Stimulated activated CD4-positive, alpha-beta T cell treated with anti-CD3 and anti-CD28 coated beads, Interleukin-12 subunit alpha, Interleukin-12 subunit beta, amount 100 ng/mL, for 24 hours (primary cell): ENCODE measurements at places on chromosomes 2 and 18.

DNA sequence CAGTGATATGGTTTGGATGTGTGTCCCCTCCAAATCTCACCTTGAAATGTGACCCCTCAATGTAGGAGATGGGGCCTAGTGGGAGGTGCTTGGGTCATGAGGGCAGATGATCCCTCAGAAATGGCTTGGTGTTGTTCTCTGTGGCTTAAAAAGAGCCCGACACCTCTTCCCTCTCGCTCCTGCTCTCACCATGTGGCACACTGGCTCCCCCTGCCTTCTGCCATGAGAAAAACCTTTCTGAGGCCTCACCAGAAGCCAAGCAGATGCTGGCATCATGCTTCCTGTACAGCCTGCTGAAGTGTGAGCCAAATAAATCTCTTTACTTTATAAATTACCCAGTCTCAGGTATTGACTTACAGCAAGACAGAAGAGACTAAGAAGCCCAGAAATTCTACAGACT is 357.1 kb downstream of the NRXN1 start:
- DNase-seq = no peak

DNA sequence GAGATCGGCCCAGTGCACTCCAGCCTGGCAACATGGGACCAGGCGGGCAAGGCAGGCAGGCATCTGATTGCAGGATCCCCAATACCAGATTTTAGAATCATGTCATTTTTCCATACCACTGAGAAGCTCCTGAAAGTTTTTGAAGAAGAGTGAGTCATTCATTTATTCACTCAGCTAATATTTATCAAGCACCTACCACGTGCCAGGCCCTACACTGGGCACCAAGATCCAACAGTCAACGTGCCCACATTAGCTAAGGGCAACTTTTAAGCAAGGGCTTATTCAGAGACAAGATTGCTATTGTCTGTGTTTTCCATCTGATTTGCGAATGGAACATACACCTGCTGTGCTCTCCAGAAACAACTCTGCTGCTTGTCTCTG is 126.8 kb upstream of the LGALSL start:
- no peak for DNase-seq

DNA sequence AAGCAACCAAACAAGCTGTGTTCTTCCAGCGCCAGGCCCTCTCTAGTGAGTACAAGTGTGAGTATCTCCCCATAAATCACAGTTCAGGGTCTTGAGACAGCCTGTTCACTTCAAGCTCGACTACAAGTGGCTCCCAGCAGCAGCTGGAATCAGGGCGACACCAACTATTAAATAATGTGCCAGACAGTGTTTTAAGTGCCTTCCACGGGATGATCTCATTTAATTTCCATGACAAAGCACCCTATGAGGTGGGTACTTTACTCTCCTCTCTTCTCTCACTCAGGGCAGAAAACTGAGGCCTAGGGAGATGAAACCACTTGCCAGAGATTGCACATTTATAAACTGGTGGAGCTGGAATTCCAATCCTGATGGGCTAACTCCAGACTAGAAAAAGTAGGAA is 2.6 kb upstream of the FAM136A start:
- DNase-seq = no peak

- DNase-seq = no peak
These were observed 182.5 kb downstream of the ANKRD44 start for GRCh38 chr2:197128126-197128525.

DNA sequence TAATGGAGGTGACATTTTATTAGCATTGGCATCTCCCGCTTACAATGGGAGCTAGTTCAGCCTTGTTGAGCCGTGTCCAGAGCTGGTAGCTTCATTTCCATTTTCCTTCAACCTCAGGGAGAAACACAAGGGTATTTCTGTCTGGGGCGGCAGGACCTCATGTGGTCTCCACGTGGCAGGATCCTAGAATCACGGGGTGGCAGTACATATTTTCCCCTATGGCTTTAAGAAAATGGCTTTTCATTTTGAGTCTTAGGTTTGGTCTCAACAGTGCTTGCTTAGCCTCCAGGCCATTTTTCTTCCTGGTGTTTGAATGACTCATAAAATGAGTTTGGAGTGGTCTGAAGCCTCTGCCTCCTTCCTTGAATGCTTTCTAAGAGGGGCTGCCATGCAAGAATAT is 20.3 kb downstream of the CABLES1 start:
- no peak for DNase-seq

- no peak for DNase-seq
These were observed 79.2 kb downstream of the KIAA2012 start for GRCh38 chr2:202152104-202152715.

GRCh38 chr2:161991991-161992390 is 82.0 kb downstream of the DPP4 start:
- DNase-seq = no peak

DNA sequence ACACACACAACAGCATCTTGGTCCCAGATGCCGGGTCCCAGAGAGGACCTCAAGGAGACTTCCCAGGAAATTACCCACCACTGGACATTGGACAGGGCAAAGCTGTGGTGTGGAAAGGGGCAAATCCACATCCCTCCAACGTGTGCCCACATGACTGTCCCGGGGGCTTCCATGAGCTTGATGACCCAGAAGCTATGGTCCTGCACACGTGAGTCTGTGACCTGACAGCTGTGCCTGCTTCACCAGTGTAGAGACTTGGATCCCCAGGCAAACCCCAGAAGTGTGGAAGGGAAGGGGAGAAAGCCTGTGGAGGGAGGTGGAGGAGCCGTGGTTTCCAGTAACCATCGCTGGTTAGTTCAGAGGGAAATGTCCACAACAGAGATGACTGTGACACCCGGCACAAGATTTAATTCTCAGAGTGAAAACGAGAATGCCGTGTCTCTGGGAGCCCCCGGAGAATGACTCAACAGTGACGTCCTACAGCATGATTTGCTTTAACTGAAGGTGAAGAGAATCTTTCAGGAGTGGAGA is 19.1 kb upstream of the GPR55 start:
- peak; percentile 43 for DNase-seq
